ENCODE measurements at places on chromosomes 5 and 9.

DNA sequence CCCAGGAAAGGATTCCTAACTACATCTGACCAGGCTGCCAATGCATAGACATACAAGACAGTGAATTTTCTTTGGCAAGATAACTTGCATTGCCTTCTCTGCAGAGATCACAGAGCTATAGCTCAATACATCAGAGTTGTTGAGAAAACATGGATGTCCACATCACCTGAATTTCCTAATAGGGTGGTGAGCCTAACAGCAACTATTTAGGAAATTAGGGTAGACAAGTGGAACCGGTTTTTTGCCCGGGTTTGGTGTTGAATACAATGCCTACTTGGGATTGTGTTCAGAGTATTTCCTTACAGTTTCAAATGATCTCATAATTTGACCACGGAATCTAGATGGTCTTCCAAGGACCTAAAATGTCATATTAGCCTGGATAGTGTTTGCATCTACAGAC is 262.7 kb downstream of the KIF4B start:
- DNase-seq, result no peak

DNA sequence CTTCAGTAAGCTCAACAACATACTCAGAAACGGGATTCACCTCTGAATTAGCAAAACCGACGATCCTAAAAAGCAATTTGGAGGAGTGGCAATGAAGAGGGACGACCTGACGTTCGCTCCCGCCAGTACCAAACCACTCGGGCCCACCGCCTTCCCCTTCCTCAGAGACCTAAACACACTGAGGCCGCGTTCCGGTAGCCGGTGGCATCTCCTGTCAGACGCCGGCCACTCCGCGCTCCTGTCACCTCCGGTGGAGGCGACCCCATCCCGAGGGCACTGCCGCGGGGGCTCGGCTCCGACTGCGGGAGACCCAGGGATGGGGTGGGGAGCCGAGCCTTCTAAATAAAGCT is 617 bp downstream of the PPP6C start:
- DNase-seq, result no peak

DNA sequence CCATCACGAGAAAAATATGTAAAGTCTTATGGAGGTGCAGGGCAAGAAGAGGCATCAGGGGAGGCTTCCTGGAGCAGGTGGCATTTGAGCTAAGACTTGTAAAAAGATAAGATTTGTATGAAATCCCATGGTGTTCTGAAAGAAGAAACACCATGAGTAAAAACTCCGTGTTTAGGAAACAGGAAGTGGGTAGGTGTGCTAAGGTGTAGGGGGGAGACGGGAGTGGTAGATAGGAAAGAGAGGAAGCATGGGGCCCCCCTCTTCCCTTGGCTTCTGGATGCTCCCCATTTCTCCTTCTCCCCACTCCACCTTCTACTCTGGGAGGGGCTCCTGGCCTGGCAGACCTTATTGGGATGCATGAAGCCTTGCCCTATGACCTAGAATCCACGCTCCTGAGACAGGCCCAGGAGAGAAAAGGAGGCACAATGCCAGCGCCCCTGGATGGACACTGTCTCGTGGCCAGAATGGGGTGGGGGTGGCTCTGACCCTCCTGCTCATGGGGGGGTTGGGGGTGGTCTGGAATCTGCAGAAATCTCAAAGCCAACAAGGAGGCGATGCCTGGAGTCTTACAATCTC is 103.6 kb downstream of the GTF3C4 start:
- DNase-seq, result no peak

- no peak for DNase-seq
Measured at GRCh38 chr5:170357955-170358444, 31.2 kb downstream of the KCNMB1 start.

DNA sequence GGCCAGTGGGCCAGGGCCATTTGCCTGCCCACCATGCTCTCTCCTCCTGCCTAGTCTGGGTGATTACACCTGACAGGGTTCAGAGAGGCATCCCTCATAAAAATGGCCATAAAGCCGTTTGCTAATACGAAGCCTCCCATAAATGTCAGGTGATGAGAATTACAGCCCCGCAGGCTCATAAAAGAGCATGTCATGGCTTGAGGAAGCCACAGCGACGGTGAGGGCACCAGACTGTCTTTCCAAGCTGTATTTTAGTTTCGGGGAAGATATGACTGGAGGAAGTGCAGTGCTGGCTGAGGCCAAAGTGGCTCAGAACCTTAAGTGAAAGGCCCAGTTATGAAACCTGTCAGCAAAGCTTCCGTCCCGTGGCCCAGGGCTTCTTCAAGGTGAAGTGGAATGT is 18.5 kb upstream of the TCERG1 start:
- no peak for DNase-seq

DNA sequence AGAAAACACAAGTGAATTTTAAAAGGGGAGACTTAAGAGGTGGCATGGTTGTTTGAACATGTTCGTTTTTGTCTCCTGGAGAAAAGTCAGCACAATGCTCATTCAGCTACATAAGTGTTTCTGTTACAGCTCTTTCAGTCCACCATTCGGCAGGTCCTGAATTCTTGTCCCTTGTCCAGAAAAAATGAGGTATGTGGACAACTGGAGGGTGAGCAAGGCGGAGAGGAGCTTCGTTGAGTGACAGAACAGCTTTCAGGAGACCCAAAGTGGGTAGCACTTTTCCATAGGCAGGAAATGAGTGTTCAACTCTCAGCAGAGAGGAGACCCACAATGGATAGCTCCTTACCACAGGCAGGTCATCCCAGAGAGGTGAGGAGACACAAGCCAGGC is 4.9 kb downstream of the PDCD1LG2 start:
- no peak for DNase-seq

DNA sequence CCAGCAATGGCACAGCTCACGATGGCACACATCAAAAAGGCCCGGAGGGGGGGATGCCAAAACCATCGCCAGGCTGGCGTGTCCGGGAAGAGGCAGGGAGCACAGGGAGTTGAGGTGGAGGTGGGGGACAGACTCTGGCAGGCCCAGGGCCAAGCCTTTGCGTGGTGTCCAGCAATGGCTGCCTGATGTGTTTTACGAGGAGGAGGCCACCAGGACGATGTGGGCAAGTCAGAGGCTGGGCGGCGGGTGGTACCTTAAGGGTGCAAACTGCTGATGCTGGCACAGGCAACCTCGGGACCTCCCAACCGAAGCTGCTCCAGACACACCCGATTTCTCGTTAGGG is 4.7 kb downstream of the VAV2 start:
- no peak for DNase-seq
